Stimulated activated CD8-positive, alpha-beta memory T cell treated with anti-CD3 and anti-CD28 coated beads, Interleukin-15, amount 100 ng/mL, for 48 hours (primary cell): ENCODE measurements at places on chromosomes 5 and 9.

- DNase-seq: no peak
Measured at GRCh38 chr5:8851101-8851500, 694.8 kb downstream of the SEMA5A start.

GRCh38 chr9:88652876-88653275, 117.9 kb downstream of the NXNL2 start:
- no peak for DNase-seq

DNA sequence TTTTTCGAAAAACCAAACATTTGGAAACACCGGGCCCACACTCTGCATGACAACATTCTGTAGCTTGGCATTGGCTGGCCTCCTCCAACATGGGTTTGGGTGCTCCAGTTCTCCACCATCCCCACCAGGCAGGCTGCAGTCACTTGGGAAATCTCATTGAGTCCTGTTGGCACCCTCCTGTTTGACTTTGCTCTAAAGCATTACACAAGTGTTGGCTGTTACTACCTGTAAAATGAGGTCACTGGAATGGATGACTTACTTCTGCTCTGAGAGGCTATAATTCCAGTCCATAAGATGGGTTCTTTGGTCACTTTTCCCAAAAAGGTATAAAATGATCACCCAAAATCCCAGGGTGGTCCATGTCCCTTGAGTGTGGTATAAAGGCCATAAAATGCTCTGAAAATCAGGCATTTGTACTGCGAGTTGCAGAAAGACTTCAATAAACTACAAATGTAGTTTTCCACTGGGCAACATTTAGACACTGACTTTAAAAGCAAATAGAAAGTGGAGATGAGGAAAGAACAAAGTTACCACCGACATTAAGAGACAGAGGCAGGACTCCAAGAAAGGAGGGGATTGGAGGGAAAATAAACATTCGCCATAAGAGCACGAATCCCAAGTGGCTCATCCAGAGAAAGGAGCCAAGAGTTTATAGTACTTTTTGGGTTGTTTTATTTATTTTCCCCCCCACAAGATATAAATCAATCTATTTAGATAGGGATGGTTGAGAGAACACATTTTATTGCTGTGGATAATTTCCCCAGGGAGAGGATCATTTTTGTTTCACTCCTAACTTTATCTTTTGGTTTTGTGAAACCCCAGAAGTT, 295.1 kb downstream of the TLE1 start:
- DNase-seq: no peak

DNA sequence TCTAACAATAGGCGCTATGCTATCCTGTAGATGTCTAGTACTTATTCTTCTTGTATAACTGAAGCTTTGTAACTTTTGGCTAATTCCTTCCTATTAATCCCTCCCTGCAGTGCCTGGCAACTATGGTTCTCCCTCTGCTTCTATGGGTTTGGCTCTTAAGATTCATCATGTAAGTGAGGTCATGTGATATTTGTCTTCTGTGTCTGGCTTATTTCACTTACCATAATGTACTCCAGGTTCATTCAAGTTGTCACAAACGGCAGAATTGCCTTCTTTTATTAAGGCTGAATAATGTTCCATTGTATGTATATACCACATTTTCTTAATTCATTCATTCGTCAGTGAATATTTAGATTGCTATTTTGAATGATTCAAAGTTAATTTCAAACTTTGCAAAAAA, 149.9 kb upstream of the GAS1 start:
- no peak for DNase-seq

DNA sequence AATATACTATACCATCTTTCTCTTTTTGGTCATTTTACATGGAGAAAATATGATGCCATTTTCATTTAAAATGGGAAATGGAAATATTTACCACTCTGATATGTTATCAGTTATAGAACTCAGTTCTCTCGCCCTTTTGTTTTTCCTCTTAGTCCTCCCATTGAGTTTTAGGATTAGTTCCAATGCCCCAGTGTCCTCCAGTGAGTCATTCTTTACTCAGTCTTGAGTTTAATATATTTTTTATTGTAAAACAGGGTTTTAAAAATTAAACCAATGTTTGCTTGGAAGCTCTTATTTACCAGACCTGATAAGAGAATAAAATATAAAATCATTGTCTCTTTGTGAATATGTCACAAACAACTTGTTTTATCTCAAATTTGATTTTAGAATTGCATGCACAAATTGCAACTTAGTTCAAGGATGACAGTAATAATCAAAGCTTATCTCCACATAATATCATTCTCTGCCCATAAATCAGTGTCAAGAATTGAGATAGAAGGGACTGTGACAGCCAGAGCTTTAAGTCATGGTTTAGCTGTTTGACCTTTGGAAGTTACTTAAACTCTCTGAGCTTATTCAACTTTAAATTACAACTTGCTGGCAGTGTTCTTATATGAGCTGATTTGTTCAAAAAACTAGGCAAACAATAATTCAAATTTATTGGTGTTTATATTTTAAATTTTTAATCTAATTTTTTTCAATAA, 166.4 kb downstream of the PAM start:
- no peak for DNase-seq

DNA sequence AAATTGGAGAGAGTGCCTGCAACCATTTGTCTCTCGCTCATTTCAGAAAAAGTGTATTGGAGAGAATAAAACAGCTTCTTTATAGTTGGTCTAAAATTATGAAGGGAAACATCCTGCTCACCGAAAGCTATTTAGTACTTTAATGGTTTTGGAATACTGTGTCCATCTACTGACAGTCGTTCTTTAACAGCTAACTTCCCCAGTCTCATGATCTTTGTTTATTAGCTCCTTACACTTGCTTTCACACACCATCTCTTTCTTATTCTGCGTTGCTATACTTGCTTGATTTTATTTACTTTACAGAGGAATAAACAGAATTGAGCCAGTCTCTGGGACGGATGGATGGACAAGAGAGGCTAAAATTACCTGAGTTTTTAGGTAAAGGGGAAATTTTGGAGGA, 229.3 kb downstream of the CCDC171 start:
- no peak for DNase-seq
